ENCODE measurements at places on chromosomes 4 and X.

DNA sequence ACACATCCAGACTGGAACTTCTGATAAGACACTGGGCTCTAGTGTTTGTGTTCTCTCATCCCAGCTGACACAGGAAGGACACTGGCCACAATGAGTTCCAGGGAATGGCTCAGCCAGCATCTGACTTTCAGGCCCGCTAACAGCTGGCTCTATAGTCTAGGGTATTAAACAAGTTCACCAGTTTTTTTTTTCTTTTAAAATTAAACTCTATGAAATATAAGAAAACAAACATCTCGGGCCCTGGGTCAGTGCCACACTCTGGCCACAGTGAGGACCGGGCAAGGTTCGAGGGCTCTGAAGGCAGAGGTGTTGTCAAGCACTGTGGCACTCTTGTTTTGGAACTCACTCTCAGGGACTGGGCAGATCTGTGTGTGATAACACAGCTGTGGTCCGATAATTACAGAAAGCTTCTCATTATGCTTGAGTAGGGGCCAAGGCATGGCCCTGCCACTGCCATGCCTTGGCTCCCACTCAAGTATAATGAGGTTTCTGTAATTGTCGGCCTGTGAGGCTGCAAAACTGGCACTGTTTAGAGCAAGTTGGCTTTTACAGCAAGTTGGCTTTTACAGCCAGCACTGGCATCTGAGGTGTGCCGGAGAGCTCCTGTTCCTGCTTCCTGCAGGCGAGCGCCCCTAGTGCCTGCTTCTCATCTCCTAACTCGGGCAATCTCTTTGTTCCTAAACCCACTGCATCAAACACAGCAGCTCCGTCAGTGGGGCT is 62.8 kb downstream of the PPP1R2C start:
- DNase-seq: peak; percentile 28

DNA sequence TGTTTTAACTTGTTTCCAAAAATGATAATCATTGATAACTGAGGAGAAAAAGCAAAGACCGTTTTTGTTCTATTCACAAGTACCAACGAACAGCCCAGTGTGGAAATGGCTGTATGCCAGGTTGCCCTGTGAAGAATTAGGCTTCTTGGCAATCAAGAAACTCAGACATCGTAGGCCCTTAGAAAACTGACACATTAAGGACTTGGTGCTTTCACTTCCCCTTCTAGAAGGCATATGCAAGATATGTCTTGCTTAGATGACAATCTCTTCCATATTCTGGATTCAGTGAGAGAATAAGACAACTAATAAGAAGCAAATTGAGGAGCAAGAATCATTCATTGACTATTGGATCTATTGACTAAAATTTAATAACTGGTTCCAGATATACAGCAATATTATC is 56.6 kb downstream of the ANAPC10 start:
- DNase-seq: no peak

- no peak for DNase-seq
Measured at GRCh38 chr4:2284934-2285612, 23.2 kb upstream of the MXD4 start.

GRCh38 chrX:129900054-129900453 is 5.9 kb upstream of the UTP14A start:
- DNase-seq: no peak

DNA sequence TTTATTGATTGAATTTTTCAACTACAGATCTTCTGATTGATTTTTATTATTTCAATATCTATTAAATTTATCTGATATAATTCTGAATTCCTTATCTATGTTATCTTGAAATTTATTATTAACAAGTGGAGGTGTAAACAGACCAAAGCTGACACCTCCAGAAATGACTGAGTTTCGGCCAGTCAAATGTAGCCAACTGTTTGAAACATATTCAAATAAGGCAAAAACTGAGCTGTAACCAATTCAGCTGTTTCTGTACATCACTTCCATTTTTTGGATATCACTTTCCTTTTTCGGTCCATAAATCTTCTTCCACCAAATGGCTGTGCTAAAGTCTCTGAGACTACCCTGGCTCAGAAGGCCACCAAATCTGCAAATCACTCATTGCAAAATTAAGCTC is 2127.3 kb upstream of the AGA start:
- no peak for DNase-seq

DNA sequence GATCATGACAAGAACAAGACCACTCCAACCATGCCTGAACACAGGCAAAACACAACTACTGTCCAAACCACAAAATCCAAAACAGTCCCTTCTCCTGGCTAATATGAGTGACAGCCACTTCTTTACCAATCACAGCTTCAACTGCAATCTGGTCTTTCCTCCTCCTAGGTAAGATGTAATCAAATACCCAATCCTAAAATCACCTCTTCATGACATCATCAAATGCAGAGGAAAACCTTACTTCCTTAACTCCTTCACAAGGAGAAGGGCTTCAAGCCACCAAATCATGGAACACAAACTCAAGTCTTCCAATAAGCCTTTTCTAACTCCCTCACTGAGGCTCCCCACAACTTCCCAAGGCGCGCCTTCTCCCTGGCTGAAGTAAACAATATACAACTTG is 4.4 kb upstream of the MSL3 start:
- DNase-seq: no peak

GRCh38 chr4:141241986-141242385 is 21.3 kb downstream of the ZNF330 start:
- DNase-seq: no peak

GRCh38 chr4:158609116-158609515 is 62.6 kb downstream of the C4orf46 start:
- no peak for DNase-seq

DNA sequence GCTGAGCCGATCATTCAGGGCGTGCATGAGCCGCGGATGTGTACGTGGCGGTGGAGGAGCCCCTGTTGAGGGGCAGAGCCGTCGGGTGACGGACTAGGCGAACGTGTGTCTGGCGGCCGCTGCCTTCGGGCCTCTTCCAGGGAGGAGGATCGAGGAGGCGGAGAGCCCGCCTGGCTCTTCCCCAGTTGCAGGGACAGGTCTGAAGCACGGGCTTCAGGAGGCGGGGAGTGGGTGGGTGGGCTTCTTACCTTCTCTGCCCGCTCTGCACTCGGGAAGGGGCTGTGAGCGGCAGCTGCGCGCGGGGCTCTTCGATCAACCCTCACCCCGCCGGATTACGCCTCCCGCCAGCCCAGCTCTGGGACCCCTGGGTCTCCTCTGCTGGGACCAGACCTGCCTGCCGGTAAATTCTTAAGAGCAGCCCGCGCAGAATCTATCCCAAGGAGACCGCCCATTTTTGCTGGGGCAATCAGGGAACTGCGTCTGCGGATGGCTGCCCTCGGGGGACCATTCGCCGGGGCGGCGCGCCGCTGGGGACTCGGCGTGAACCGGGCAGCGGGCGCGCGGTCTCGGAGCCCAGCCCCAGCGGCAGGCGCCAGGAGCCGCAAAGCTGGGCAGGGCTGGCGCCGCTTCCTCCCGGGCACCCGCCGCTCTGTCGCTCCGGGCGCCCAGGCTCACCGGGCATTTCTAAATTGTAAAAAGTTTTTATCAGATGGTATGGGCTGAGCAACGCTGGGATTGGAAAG is 4.9 kb downstream of the PLAC8 start:
- peak; percentile 46 for DNase-seq

- no peak for DNase-seq
Measured at GRCh38 chr4:126956184-126956897, 676.4 kb upstream of the INTU start.
